RWPE2 (cell line): ENCODE measurements at places on chromosomes 16 and 17.

GRCh38 chr17:70552230-70552981, 383.1 kb downstream of the KCNJ2 start:
- no peak overlapping the region for H3K27ac ChIP-seq
- H3K36me3 ChIP-seq, result no peaks in the 10 kb centered on the region
- H3K27me3 ChIP-seq, result no peaks in the 10 kb centered on the region
- no peak for DNase-seq
- no peak overlapping the region for H3K4me3 ChIP-seq

DNA sequence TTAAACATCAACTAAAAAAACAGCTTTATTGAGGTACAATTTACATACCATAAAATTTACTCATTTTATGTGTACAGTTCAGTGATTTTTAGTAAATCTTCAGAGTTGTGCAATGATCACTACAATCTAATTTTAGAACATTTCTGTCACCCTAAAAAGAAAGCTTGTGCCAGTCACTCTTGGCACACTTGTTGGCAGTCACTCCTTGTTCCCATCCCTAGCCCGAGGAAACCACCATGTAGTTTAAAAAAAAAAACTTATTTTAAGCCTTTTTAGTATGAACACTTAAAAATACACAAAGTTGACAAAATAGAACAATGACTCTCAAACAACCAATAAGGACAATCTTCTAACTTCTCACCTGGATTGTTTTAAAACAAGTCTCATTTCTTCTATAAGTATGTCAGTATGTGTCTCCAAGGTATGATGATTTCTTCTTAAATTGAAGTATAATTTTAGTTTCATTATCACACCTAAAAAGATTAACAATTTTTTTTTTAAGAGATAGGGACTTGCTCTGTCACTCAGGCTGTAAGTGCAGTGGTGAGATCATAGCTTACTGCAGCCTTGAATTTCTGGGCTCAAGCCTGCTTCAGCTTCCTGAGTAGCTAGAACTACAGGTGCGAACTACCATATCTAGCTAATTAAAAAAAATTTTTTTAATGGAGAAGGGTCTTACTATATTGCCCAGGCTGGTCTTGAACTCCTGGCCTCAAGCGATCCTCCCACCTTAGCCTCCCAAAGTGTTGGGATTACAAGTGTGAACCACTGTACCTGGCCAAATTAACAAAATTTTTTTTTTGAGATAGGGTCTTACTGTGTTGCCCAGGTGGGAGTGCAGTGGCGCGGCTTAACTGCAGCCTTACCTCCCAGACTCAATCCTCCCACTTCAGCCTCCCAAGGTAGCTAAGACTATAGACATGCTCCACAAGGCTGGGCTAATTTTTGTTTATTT, 53.2 kb downstream of the PPM1E start:
- H3K4me1 ChIP-seq, result no peaks in the 10 kb centered on the region
- no peaks in the 10 kb centered on the region for H3K27me3 ChIP-seq
- no peaks in the 10 kb centered on the region for H3K36me3 ChIP-seq
- no peak overlapping the region for H3K4me3 ChIP-seq
- no peak for DNase-seq

GRCh38 chr16:2968368-2968737, 795 bp upstream of the PAQR4 start:
- peak overlapping the region; percentile 70 for H3K4me3 ChIP-seq
- H3K36me3 ChIP-seq, result peaks cover 23% of the 10 kb centered on the region
- DNase-seq, result no peak
- H3K27me3 ChIP-seq, result no peaks in the 10 kb centered on the region

- H3K4me1 ChIP-seq, result peaks cover 13% of the 10 kb centered on the region
- H3K27ac ChIP-seq, result no peak overlapping the region
- DNase-seq, result no peak
- H3K27me3 ChIP-seq, result no peaks in the 10 kb centered on the region
- H3K4me3 ChIP-seq, result no peak overlapping the region
- no peaks in the 10 kb centered on the region for H3K36me3 ChIP-seq
These were observed 37.7 kb downstream of the BAHCC1 start for GRCh38 chr17:81432941-81433340.

DNA sequence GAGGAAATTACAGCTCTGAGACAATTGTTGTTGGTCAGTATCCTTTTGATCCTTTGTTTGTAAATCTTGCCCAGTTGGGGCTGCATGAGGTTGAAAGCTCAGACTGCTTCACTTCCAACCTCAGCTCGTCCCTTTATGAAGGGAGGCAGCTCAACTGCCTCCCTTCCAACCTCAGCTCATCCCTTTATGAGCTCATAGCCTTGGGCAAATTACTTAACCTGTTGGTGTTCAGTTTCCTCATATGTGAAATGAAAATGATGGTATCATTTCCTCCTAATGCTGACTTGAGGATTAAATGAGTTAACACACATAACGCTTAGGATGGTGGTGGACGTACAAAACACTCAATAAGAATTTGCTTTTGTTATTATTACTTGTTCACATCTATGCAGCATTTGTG, 265.1 kb downstream of the CDH13 start:
- H3K4me3 ChIP-seq, result no peak overlapping the region
- no peaks in the 10 kb centered on the region for H3K27me3 ChIP-seq
- no peaks in the 10 kb centered on the region for H3K4me1 ChIP-seq
- H3K36me3 ChIP-seq, result no peaks in the 10 kb centered on the region

DNA sequence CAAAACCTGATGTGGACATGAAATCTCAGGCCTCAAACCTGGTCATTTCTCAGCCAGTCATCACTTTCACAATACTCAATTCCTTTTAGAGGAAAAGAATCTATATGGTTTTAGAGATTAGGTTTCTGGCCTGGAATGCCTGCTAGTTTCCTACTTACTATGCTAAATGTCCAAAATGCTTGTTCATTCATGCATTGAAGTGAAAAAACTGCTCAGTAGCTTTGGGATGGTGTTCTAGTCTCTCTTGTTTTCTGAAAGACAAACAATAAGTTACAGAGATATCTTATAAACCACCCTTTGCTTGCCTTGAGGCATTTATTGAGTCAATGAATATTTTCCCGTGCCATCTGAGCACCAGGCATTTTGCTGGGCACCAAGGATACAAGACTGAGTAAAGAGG, 1146.5 kb upstream of the GOT2 start:
- H3K27ac ChIP-seq, result peak overlapping the region; percentile 30
- H3K27me3 ChIP-seq, result no peaks in the 10 kb centered on the region
- peaks cover 30% of the 10 kb centered on the region for H3K4me1 ChIP-seq
- H3K36me3 ChIP-seq, result no peaks in the 10 kb centered on the region
- no peak for DNase-seq

- H3K27me3 ChIP-seq, result no peaks in the 10 kb centered on the region
- H3K27ac ChIP-seq, result no peak overlapping the region
- H3K4me1 ChIP-seq, result no peaks in the 10 kb centered on the region
- peaks cover 87% of the 10 kb centered on the region for H3K36me3 ChIP-seq
- DNase-seq, result no peak
These were observed 27.9 kb downstream of the MBTPS1 start for GRCh38 chr16:84088695-84089395.

GRCh38 chr17:2023692-2024571, 1.2 kb downstream of the RTN4RL1 start:
- H3K4me1 ChIP-seq, result no peaks in the 10 kb centered on the region
- peaks cover 30% of the 10 kb centered on the region for H3K27me3 ChIP-seq
- H3K4me3 ChIP-seq, result peak overlapping the region; percentile 34
- no peak for DNase-seq
- H3K36me3 ChIP-seq, result no peaks in the 10 kb centered on the region

- H3K4me3 ChIP-seq, result no peak overlapping the region
- H3K36me3 ChIP-seq, result peaks cover 13% of the 10 kb centered on the region
- no peak for DNase-seq
- H3K27ac ChIP-seq, result no peak overlapping the region
- H3K27me3 ChIP-seq, result no peaks in the 10 kb centered on the region
These were observed 6.4 kb downstream of the ASB16 start for GRCh38 chr17:44176671-44177501.

- H3K4me3 ChIP-seq, result no peak overlapping the region
- no peaks in the 10 kb centered on the region for H3K36me3 ChIP-seq
- H3K27me3 ChIP-seq, result no peaks in the 10 kb centered on the region
- H3K27ac ChIP-seq, result no peak overlapping the region
These were observed 165.4 kb downstream of the UTP18 start for GRCh38 chr17:51425773-51426172.

DNA sequence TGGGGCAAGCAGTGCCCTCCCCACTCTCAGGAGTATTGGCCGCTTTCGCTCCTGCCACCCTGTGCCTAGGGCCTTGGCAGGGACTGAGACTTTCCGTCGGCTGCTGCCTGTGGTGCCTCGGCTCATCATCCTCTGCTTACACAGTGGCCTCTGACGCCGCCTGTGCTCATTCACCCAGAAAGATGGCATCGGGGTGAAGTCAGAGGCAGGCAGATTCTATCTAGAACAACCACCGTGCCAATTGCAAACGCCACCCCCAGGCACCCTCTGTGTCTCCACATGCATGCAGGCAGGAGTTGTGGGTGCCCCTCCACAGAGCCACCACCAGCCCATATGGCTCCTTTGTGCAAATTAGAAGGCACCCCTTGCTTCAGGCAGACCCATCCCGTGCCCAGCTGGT, 154.2 kb upstream of the GSE1 start:
- no peaks in the 10 kb centered on the region for H3K4me1 ChIP-seq
- DNase-seq, result no peak
- H3K27me3 ChIP-seq, result peaks cover 25% of the 10 kb centered on the region
- no peak overlapping the region for H3K27ac ChIP-seq
- H3K4me3 ChIP-seq, result no peak overlapping the region
- H3K36me3 ChIP-seq, result no peaks in the 10 kb centered on the region

GRCh38 chr17:80696456-80696855, 151.8 kb downstream of the RPTOR start:
- no peaks in the 10 kb centered on the region for H3K27me3 ChIP-seq
- H3K4me3 ChIP-seq, result no peak overlapping the region
- no peak overlapping the region for H3K27ac ChIP-seq
- no peaks in the 10 kb centered on the region for H3K36me3 ChIP-seq
- no peak for DNase-seq

GRCh38 chr17:47882695-47883588, 13.1 kb upstream of the SP2 start:
- H3K4me3 ChIP-seq, result no peak overlapping the region
- no peak for DNase-seq
- H3K36me3 ChIP-seq, result no peaks in the 10 kb centered on the region
- H3K27me3 ChIP-seq, result no peaks in the 10 kb centered on the region

- no peaks in the 10 kb centered on the region for H3K27me3 ChIP-seq
- no peak overlapping the region for H3K27ac ChIP-seq
- no peak for DNase-seq
These were observed 6.8 kb downstream of the CRISPLD2 start for GRCh38 chr16:84826558-84826941.

- H3K27ac ChIP-seq, result peak within 1 kb of the TSS; percentile 59
- peak; percentile 79 for DNase-seq
- peak within 1 kb of the TSS; percentile 99 for H3K4me3 ChIP-seq
- H3K36me3 ChIP-seq, result peaks cover 36% of the 10 kb centered on the region
These were observed at the start of gene DYNC1LI2 for GRCh38 chr16:66751303-66751991. Gene DYNC1LI2, minus strand, starts transcription at chr16:66751609. Its CDS starts 18 bp downstream, at chr16:66751591.

GRCh38 chr16:23213831-23214230, 31.3 kb downstream of the SCNN1G start:
- no peak for DNase-seq
- H3K4me3 ChIP-seq, result no peak overlapping the region
- H3K27ac ChIP-seq, result no peak overlapping the region
- H3K4me1 ChIP-seq, result no peaks in the 10 kb centered on the region
- no peaks in the 10 kb centered on the region for H3K36me3 ChIP-seq

GRCh38 chr17:55639096-55639495, 83.6 kb downstream of the TMEM100 start:
- no peak overlapping the region for H3K4me3 ChIP-seq
- H3K27me3 ChIP-seq, result no peaks in the 10 kb centered on the region
- H3K27ac ChIP-seq, result no peak overlapping the region

- peaks cover 45% of the 10 kb centered on the region for H3K36me3 ChIP-seq
- H3K4me1 ChIP-seq, result peaks cover 2% of the 10 kb centered on the region
- no peak overlapping the region for H3K27ac ChIP-seq
- DNase-seq, result no peak
- H3K4me3 ChIP-seq, result no peak overlapping the region
These were observed 151.2 kb downstream of the TANC2 start for GRCh38 chr17:63116967-63117830.

- peaks cover 12% of the 10 kb centered on the region for H3K4me1 ChIP-seq
- no peak for DNase-seq
- H3K36me3 ChIP-seq, result peaks cover 23% of the 10 kb centered on the region
- peak within 1 kb of the TSS; percentile 88 for H3K4me3 ChIP-seq
These were observed at the start of gene ENO3 for GRCh38 chr17:4950746-4951204. Gene ENO3, plus strand, starts transcription at chr17:4951119. Its CDS starts 711 bp downstream, at chr17:4951830.

DNA sequence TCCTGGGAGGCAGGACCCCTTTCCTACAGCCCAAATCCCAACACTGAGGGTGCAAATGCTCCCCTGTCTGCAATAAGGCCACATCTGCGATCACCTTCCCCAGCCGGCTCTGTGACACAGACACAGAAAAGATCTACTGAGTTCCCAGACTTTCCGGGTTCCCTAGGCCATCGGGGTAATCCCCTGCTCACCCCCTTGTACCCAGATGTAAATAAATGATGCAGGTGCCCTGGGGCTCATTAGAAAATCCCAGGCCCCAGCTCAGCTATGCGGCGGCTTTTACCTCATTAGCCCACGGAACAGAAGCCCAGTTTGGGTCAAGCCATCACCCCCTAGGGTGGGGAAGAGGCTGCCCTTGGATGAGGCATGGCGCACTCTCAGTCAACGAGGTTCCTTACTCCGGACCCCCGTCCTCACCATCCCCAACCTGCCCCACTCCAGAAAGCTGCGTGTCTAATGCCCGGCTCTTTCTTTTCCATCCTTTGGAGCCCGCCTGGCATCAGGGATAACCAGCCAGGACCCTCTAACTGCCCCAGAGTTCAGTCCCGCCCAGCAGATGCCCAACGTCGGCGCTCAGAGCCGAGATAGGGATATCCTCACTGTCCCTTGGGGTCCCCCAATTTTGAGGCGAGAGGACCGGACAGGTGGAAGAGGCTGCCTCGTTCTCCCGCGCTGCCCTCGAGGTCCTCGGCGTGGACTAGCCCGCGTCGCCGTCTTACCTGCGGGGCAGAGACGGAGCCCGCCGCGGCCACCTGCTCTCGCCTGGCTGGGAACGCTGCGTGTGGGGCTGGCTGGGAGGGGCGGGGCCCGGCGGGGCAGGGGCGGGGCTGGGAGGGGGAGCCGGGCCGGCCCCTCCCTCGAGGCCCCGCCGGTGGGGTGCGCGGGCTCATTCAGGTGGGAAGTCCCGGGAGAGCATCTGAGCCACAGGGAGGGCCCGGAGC, at the start of gene ZNF385C:
Gene ZNF385C (minus strand): TSS at position 783 of the 941 bp plus-strand sequence. CDS start 35,417 bp downstream, outside the sequence.
- no peak within 1 kb of the TSS for H3K27ac ChIP-seq
- H3K4me3 ChIP-seq, result no peak within 1 kb of the TSS
- H3K27me3 ChIP-seq, result peaks cover 11% of the 10 kb centered on the region
- no peaks in the 10 kb centered on the region for H3K4me1 ChIP-seq
- H3K36me3 ChIP-seq, result no peaks in the 10 kb centered on the region
- no peak for DNase-seq

GRCh38 chr17:68378268-68379176, 78.8 kb downstream of the WIPI1 start:
- DNase-seq, result no peak
- no peaks in the 10 kb centered on the region for H3K36me3 ChIP-seq
- H3K4me3 ChIP-seq, result no peak overlapping the region
- H3K27ac ChIP-seq, result peak overlapping the region; percentile 1
- peaks cover 6% of the 10 kb centered on the region for H3K4me1 ChIP-seq
